ENCODE measurements at places on chromosomes 4 and X. TPM values are rescaled to one million over a fixed set of nuclear protein-coding genes. Genes with fewer than 3 reads are reported as not detected.

GRCh38 chr4:164383058-164383357 is 370.9 kb upstream of the SMIM31 start:
- DNase-seq, result no peak

DNA sequence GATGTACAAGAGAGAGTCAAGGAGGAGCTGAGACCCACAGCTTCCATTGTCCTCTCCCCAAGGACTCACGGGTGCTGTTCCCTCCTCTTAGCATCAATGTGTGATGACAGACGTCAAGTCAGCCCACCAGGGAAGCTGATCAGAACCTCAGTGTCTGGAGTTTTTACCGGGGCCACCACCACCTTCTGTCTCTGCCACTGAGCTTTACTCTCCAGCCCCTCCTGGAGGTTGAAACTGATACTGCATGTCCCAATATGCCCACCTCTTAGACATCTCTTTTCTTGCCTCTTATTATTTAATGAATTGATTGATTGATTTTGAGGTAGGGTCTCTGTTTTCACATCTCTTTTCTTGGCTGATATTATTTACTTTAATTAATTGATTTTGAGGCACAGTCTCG is 10.3 kb upstream of the AKAP17A start:
- no peak for DNase-seq

DNA sequence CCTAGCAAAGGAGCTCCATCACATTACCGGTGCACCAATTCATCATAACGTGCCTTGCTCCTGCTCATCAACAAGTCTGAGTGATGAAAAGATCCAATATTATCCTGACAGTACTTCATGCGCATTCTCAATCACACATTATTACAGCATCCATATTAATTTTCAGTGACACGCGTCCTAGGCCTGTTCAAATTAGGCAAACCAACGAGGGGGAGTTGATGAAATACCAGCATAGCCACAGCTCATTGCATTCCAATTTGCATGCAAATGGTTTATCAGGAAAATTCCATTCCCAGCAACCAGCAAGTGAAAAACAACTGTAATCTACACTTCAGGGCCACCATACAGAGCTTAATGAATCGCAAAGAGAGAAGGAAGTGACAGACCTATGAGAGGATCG is 236.9 kb downstream of the DCLK2 start:
- no peak for DNase-seq

The SHROOM4 gene
- total RNA-seq, result 7.5 TPM

The DRD5 gene
- not detected for total RNA-seq

The TMEM271 gene
- not detected for total RNA-seq

The MAGEA1 gene
- not detected for total RNA-seq

The TRPC3 gene
- not detected for total RNA-seq

- no peak for DNase-seq
Measured at GRCh38 chr4:56222514-56222913, 164.8 kb downstream of the AASDH start.

DNA sequence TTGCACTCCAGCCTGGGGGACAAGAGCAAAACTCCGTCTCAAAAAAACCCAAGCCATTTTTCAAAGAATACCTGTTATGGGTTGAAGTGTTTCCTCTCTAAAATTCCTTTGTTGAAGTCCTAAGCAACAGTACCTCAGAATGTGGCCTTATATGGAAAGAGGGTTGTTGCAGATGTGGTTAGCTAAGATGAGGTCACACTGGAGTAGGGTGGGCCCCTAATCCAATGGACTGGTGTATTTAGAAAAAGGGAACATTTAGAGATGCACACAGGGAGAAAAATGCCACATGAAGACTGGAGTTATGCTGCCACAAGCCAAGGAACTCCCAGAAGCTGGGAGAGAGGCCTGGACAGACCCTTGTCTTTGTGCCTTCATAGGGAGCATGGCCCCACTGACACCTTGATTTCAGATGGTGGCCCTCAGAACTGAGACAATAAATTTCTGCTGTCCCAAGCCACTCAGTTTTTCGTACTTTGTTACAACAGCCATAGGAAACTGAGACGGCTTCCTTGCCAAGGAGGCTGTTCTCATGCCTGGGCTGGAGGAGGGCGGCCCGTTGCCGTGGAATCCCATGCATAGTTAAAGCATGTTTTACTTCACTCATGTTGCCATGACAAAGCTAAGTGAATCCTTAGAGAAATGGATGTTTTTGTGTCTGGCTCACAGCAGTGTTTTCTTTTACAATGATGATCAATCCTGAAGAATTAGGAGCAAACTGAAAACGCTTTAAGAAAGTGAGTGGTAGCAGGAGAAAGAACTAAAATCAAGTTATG is 16.5 kb downstream of the TRAPPC2 start:
- DNase-seq, result no peak

DNA sequence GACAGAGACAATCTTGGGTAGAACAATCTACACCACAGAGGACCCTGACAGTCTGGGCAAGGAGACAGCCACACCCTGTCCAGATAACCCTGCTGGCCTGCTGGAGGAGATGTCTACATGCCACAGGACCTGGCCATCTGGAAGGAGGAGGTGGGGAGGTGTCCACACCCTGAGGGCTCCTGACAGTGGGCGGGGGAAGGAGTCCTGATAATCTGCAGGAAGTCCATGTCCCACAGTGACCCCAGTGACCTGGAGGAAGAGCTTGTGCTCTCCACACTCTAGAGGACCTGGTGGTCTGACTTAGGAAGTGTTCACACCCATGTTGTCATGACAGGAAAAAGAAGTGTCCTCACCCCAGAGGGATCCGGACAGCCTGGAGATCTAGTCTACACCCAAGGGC is 5.5 kb downstream of the SUV39H1 start:
- DNase-seq, result no peak

The GRXCR1 gene
- total RNA-seq, result not detected

The CT47B1 gene
- not detected for total RNA-seq

GRCh38 chr4:72340803-72341431 is 228.1 kb downstream of the ADAMTS3 start:
- no peak for DNase-seq

DNA sequence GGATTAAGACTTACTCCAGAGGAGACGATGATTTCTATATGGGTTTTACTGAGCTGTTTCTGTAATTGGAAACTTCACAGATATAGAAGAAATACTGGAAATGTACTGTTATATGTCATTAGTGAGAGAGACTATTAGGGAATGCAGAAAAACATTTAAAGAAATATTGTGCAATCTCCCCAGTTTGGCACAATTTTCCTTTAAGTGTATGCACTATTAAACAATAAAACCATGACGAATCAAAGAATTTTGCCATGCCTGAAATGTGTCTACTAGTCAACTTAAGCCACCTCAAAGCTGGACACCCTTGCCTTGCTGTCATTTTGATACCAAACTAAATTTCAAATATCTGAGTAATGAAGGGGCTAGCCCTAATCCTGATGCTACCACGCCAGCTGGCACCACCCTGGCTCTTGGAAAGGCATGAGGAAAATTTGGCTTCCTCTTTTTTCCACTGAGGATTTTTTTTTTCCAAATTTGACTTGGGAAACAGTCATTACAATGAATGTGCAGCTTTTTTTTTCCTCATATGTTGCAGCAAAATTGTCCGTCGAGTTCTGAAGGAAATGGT is 36.1 kb downstream of the MTTP start:
- no peak for DNase-seq

The LIMCH1 gene
- total RNA-seq, result 3.4 TPM

GRCh38 chr4:137663251-137664045 is 131.2 kb upstream of the PCDH18 start:
- DNase-seq, result no peak

The FAM156A gene
- total RNA-seq, result 7.2 TPM

GRCh38 chrX:9249051-9249846 is 215.3 kb upstream of the FAM9B start:
- DNase-seq, result no peak

DNA sequence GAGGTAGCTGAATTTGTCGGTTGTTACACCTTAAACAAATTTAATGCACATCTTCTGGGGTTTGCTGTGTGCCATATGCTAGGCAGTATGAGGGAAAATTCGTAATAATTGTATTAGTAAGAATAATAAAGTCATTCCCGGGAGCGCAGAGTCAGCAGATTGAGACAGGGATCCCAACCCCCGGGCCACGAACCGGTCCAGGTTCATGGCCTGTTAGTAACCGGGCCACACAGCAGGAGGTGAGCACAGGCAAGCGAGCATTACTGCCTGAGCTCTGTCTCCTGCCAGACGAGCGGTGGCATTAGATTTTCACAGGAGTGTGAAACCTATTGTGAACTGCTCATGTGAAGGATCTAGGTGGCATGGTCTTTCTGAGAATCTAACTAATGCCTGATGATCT is 114.9 kb downstream of the PCDH7 start:
- DNase-seq, result no peak

- no peak for DNase-seq
Measured at GRCh38 chr4:23225564-23225963, 532.8 kb downstream of the GBA3 start.

GRCh38 chrX:17854531-17854930 is 6.6 kb downstream of the RAI2 start:
- DNase-seq, result no peak

The SLITRK4 gene
- total RNA-seq, result 5.1 TPM

- no peak for DNase-seq
Measured at GRCh38 chr4:181006499-181007260, 1236.5 kb upstream of the TENM3 start.

- DNase-seq, result no peak
Measured at GRCh38 chr4:154471032-154471431, 20.6 kb downstream of the DCHS2 start.

The SSX3 gene
- total RNA-seq, result not detected

DNA sequence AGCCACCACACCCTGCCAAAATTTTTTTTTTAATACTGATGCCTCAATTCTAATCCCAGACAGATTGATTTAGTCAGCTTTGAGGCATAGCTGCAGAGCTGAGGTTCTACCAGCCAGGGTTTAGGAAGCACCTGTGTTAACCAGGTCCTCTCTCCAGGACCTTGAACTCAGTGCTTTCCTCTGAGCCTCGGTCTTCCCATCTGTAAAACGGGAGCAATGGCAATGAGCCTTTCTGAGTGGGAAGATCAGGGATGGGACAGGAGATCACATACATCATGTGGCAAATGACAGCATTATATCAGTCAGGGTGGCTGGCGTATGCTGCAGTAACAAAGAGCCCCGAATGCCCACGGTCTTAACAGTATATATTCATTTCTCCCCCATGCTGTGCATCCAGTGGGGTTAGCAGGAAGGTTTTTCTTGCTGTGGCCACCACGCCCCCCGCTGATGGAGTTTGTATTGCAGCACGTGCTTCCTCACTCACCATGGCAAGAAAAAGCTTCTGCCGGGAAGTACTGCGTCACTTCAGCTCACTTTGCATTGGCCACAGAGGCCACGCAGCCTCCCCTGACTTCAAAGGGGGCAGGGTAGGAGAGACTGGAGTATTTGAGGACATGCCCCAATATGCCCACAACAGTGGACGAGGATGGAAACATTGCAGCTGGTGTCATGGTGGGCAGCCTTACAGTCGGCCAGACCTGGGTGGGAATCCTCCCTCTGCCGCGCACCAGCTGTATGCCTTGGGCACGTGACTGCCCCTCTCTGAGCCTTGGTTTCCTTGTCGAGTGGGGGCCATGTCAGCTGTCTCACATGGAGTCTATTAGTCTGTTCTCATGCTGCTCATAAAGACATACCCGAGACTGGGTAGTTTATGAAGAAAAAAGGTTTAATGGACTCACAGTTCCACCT is 24.1 kb upstream of the MRFAP1 start:
- DNase-seq, result no peak
